ENCODE measurements at places on chromosomes 6 and 20.

DNA sequence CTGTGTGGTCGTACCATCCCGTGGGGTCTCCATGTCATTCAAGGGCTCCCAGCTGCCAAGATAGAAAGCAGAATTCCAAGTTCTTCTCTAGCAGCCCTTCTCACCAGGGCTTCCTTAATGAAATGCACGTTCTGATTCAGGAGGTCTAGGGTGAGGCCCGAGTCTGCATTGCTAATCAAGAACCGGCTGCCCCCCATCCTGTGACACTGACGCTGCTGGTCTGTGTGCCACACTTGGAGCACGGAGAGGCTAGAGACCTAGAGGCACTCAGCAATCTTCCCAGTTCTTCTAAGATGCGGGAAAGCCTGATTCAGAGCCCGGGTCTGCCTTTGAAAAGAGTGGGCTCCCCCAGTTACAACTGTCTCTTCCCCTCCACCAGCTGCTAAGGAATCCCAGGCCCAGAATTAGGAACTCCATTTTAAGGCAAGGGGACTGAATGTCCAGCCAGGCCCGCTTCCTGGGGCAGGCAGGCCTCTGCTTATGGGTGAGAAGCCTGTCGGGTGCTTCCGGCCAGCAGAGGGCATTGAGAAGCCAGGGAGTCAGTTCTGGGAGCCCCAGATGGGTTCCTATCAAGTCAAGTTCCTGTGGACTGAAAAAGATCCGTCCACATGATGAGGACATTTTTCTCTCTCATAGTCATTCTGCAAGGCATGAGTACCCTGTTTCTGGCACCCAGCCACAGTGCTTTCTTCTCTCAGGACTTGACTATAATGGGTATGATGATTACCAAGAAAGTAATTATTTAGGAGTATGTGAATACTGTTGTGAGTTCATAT, 69.8 kb upstream of the RIN2 start:
- DNase-seq = no peak

DNA sequence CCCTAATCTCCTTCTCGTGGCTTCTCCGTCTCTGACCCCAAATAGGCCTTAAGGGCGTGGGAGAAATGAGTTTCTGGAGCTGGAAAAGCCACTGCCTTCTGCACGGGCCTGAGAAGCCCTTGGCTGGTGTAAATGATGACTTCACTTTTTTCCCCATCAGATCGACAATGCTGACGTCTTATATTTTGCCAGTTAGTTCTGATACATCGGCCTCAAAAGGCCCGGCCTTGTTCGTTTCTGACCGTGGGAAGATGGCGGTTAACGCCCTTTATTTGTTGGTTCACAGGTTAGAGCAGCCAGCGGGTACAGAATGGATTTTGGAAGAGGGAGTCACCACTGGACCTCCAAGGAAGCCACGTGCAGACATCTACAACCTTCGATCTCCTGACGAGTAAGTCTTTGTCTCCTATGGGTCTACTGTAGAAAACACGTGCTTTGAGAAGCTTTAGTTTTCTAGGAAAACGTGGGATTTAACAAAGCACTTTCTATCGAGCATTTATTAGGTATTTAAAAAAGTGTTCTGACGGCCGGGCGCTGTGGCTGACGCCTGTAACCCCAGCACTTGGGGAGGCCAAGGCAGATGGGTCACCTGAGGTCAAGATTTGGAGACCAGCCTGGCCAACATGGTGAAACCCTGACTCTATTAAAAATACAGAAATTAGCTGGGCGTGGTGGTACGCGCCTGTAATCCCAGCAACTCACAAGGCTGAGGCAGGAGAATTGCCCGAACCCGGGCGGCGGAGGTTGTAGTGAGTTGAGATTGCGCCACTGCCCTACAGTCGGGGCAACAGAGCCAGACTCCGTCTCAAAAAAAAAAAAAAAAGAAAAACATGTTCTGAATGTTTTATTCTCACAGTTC, 1.2 kb upstream of the ZNFX1 start:
- DNase-seq = no peak

- no peak for DNase-seq
These were observed 126.4 kb downstream of the PHACTR3 start for GRCh38 chr20:59730722-59731121.

GRCh38 chr6:167979436-167980139, 17.9 kb upstream of the KIF25 start:
- DNase-seq = no peak

DNA sequence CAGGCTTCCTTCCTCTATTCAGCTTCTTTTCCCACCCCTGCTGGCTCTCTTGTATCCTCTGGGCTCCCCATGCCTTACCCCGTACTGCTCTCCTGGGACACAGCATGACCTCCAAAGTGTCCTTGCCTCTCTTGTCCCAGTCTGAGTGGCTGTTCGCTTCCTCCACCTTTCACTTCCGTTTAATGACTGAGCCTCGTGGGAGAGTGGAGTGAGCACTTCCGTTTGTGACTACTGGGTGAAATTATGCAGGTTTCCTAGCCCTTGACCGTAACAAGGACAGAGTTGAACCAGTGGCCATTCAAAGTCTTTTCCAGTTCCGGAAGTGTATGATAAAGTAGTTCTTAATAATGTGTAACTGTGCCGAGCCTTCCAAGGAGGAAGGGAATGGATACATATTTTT, 109.2 kb downstream of the ARID1B start:
- DNase-seq = no peak

- no peak for DNase-seq
These were observed 9.8 kb upstream of the PI3 start for GRCh38 chr20:45164906-45165305.

GRCh38 chr6:167993169-167993568, 4.3 kb upstream of the KIF25 start:
- no peak for DNase-seq

GRCh38 chr6:88985901-88986300, 22.5 kb upstream of the RNGTT start:
- DNase-seq = no peak

- DNase-seq = no peak
These were observed 21.6 kb downstream of the NAPB start for GRCh38 chr20:23399568-23400241.

GRCh38 chr20:47773371-47773786, 11.9 kb downstream of the SULF2 start:
- DNase-seq = no peak

GRCh38 chr6:109227646-109228045, 132.3 kb downstream of the CEP57L1 start:
- DNase-seq = no peak

- DNase-seq = no peak
These were observed 936.6 kb upstream of the MAP3K7 start for GRCh38 chr6:91523511-91523910.

- DNase-seq = no peak
These were observed 94.7 kb upstream of the QKI start for GRCh38 chr6:163319609-163320366.

DNA sequence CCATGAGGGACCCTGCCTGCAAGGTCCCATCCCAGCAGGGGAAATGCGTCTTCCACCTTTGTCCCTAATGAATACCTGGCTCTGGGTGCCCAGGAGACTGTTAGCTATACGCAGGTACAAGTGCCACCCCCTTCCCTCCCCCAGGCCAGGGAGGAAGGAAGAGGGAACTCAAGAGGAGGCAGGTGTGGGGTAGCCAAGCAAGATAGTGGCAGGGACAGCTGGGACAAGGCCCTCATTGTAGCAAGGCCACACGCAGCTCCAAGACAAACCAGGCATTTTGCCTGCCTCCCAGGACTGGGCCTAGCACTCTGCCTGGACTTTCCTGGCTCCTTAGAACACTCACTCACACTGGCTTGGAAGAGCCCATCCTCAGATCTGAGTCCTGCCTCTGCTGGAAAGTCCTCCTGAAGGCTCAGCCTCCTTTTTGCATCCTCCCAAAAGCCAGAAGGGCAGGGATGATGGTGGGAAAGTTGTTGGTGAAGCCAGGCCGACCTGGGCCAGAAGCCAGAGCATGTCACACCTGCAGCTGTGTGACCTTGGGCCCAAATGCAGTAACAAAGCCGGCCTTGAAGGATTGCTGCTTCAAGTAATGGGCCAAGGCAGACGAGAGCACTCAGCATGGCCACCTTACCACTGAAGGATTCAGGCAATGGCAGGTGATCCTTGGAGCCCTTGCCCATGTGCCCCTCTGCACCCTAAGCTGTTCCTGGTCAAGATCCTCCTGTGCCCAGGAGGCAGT, 27.7 kb downstream of the SNPH start:
- no peak for DNase-seq

DNA sequence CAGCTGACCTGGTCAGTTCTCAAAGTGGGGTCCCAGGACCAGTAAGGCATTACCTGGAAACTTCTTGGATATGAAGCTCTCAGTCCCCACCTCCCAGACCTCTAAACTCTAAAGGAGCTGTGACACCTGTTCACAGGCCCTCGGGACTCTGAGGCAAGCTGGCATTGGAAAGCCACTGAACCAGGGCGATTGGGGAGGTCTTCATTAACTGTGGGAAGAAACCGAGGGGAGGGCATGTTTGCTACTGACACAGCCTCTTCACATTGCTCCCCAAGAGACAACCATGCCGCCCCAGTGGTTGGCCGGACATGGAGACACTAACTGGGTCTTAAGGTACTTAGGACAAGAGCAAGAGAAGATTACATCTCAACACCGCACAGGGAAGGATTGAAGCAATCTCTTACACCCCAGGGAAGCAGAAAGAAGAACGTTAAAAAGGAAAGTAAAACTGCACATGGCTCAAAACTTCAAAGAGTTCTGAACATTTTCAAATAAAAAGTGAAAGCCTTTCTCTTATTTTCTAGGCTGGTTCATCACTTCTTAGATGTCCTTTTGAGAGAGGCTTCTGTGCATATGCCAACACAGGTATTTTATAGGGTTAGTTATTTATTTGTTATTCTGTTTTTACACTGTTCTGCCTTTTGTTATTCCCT, 210.0 kb upstream of the CST7 start:
- no peak for DNase-seq

GRCh38 chr6:23340271-23340670, 770.9 kb downstream of the HDGFL1 start:
- no peak for DNase-seq

DNA sequence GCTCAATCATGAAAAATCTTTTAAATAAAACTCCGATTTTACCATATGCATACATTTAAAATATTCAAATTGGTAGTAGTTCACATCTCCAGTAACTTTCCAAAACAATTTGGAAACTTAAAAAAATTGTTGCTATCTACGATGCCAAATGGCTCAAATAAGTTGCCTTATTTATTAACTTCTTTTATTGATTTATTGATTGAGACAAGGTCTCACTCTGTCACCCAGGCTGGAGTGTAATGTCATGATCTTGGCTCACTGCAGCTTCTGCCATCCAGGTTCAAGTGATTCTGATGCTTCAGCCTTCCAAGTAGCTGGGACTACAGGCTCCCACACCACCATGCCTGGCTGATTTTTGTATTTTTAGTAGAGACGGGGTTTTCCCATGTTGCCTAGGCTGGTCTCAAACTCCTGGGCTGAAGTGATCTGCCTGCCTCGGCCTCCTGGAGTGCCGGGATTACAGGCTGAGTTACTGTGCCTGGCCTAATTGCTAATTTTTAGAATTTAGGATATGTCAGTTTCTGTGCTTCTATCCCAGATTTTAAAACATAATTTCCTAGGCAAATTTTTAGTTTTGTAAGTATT, 12.9 kb downstream of the NKX2-4 start:
- DNase-seq = no peak

DNA sequence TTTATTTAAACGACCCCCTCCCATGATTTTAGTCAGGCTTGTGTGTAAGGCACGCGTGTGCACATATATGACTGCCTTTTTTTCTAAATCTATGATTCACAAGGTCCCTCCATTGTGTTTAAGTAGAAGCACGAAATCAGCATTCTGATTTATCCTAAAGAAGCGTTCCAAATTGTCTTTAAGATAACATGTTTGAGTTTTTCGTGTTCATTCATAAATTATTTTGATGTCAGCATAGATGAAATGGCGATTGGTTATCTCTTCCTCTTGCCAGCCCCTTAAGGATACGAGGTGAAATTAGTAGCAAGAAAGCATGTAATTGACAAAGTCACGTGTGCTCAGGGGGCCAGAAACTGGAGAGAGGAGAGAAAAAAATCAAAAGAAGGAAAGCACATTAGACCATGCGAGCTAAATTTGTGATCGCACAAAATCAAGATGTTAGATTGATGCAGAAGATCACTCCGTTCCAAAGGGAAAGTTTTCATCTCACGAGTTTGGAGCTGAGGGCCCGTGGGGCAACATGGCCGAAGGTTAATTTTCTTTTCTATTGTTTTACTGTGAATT, at the start of gene LIN28B:
TSS of gene LIN28B (plus strand) at position 377 of the 564 bp plus-strand sequence. CDS start at position 521, 144 bp downstream.
- no peak for DNase-seq

- no peak for DNase-seq
These were observed 548 bp downstream of the AGPAT4 start for GRCh38 chr6:161273274-161273751.

DNA sequence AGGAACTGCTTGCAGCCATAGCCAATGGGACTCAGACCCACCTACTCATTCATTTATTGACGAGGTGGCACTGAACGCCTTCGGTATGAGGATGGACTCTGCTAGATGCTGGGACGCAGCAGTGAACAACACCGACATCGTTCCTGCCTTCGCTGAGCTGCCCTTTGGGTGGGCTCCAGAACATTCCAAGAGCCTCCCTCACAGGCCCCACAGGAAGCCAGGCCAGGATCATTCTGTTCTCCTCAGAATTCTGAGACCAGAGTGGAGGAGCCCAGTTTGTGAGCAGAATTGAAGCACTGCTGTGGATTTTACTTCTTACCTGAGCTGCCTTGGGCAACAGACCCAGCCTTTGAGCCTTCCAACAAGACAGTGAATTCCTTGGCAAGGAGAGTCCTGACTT, 82.1 kb downstream of the KCNB1 start:
- DNase-seq = no peak

- no peak for DNase-seq
These were observed 42.0 kb upstream of the ENPP1 start for GRCh38 chr6:131765804-131766135.

GRCh38 chr6:140345935-140346334, 971.5 kb upstream of the CITED2 start:
- DNase-seq = no peak

GRCh38 chr20:14600527-14600926, 263.1 kb upstream of the FLRT3 start:
- no peak for DNase-seq

DNA sequence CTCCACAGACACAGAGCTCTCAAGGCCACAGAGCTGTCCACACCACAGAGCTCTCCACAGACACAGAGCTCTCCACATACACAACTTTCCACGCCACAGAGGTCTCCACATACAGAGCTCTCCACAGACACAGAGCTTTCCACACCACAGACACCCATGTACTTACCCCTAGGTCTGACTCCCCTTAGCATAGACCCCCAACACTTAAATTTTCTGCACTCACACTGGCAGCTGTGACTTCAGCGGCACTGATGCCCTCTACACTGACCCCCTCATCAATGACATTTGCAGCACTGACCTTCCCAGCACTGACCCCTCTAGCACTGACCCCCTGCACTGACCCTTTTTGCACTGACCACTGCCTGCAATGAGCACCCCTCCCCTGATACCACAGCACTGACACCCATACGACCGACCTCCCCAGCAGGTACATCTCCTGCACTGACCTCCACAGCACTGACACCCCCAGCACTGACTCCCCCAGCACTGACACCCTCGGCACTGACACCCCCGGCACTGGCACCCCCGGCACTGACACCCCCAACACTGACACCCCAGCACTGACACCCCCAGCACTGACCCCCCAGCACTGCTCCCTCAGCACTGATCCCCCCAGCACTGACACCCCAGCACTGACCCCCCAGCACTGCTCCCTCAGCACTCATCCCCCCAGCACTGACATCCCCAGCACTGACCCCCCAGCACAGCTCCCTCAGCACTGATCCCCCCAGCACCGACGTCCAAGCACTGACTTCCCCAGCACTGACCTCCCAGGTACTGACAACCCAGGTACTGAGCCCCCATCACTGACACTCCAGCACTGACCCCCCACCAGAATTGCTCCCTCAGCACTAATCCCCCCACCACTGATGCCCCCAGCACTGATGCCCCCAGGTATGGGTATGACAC, 56.5 kb downstream of the ERMARD start:
- DNase-seq = no peak

GRCh38 chr6:134217105-134217797, 100.7 kb downstream of the SGK1 start:
- DNase-seq = no peak

Data from stimulated activated CD4-positive, alpha-beta T cell treated with anti-CD3 and anti-CD28 coated beads, Interleukin-15, amount 100 ng/mL, for 48 hours (primary cell).